Stimulated activated CD8-positive, alpha-beta memory T cell treated with anti-CD3 and anti-CD28 coated beads, Interleukin-15, amount 100 ng/mL, for 4 hours (primary cell): ENCODE measurements at places on chromosomes 1 and 21.

GRCh38 chr21:29080454-29080941 is 7.0 kb upstream of the CCT8 start:
- no peak for DNase-seq

GRCh38 chr1:36387141-36387949 is 1.6 kb upstream of the STK40 start:
- DNase-seq: no peak

DNA sequence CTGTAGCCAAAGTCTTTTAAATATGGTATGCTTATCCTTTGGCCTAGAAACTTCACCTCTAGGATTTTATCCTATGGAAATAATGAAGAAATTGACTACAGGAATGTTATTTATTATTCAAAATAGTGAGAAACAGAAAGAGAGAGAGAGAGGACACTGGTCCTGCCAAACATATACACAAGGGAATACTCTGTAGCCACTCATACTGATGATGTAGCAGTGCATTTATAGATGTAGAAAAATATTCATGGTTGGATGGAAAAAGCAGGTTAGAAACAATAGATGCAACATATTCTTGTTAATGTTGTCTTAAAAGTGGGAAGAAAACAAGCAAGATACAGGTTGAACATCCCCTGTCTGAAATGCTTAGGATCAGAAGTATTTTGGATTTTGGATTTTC is 22.2 kb upstream of the EPHB2 start:
- no peak for DNase-seq

DNA sequence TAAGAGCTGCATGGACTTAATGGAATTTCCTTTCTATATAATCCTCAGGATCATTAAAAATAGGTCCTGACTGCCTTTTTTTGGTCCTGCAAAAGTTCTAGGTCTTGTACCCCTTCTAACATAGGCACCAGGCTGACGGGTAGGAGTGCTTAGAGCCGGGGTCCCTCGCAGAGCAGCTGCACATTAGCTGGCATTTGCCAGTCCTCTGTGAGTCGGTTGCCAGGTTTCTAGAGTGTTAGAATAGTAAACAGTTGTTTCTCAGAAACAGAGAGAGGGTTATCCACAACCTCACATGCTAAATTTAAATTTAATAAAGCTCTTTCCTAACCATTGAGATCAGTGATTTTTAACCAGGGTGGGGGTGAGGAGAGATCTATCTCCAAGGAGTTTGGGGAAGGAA is 35.4 kb upstream of the HEATR1 start:
- DNase-seq: no peak

DNA sequence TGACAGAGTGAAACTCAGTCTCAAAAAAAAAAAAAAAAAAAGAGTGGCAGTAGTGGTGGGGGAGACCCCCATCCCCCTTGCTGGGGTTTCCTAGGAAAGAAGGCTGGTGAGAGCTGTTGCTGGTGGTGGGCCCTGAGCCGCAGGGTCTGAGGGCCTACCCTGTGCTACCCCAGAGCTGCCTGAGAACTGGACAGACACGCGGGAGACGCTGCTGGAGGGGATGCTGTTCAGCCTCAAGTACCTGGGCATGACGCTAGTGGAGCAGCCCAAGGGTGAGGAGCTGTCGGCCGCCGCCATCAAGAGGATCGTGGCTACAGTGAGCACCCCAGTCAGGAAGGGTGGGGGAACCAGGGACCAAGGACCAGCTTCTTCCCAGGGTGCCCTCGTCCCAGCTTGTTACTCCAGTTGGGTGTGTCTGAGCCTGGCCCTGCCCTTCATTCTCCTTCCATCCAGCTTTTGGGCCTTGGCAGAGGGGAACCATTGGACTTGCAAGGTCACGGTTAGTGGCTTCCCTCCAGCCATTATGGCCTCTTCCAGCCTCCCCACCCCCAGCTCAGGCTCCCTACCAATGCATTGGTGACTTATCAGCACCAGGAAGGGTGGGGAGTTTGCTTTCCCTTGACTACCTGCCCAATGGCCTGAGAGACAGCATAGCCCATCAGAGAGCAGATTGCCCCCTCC is 10.5 kb downstream of the LDLRAP1 start:
- DNase-seq: no peak

- DNase-seq: no peak
Measured at GRCh38 chr1:189971656-189972055, 506.0 kb downstream of the BRINP3 start.

GRCh38 chr1:36913484-36914060 is 120.7 kb downstream of the GRIK3 start:
- no peak for DNase-seq

DNA sequence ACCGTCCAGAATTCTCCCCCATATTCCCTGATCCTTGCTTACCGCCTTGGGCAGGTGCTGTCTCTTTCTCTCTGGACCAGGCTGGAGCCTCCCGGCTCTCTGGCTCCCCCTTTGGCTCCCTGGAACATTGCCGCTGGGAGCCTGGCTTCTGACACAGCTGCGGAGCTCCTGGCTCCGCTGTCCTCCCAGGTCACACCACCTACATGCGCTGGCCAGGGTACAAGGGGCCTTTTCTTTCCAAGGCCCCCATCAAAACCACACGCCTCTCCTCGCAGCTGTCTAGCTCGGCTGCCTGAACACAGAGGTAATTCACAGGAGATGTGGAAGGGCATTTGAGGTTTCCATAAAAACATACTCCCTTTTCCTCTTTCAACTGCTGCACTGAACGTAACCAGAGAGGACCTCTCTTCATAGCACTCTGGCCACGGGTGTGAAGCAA is 7.5 kb upstream of the ZNF648 start:
- DNase-seq: no peak

DNA sequence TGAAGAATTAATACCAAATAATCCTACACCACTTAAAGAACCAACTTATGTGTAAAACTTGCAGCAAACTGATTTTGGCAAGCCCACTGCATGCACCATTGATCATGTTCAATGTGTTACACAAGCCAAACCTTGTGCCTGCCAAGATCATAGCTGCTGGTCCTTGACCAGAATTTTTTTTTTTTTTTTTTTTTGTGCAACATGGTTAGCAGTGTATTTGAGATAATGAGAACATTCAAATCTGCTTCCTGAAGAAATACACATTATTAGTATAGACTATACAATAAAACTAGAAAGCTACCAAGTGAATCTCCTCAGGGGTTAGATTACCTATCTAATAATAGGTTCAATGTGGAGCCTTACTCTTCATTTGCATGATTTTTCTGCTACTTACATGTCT is 421.0 kb downstream of the MRPL39 start:
- DNase-seq: no peak

DNA sequence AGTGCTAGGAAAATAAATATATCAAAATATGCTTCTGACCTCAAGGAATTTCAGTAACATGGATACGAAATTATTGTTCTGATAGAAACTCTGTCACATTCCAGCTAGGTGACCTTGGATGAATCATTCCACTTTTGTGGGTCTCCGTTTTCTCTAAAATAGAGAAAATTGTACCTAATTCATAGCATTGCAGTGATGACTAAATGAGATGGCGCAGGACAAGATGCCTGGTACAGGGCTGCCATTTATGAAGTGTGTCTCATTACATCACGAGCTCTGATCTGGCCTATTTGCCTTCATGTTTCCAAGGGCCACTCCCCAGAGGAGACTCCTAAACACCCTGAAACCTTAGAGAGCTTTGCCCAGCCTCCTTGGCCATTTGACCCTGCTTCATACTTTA is 480.0 kb upstream of the USP24 start:
- no peak for DNase-seq

- DNase-seq: no peak
Measured at GRCh38 chr1:227729881-227730629, 5.0 kb downstream of the JMJD4 start.

GRCh38 chr1:201718346-201719202 is 110.4 kb upstream of the IPO9 start:
- DNase-seq: no peak
